COR-L47 (cell line): ENCODE measurements at places on chromosomes 1 and 21.

DNA sequence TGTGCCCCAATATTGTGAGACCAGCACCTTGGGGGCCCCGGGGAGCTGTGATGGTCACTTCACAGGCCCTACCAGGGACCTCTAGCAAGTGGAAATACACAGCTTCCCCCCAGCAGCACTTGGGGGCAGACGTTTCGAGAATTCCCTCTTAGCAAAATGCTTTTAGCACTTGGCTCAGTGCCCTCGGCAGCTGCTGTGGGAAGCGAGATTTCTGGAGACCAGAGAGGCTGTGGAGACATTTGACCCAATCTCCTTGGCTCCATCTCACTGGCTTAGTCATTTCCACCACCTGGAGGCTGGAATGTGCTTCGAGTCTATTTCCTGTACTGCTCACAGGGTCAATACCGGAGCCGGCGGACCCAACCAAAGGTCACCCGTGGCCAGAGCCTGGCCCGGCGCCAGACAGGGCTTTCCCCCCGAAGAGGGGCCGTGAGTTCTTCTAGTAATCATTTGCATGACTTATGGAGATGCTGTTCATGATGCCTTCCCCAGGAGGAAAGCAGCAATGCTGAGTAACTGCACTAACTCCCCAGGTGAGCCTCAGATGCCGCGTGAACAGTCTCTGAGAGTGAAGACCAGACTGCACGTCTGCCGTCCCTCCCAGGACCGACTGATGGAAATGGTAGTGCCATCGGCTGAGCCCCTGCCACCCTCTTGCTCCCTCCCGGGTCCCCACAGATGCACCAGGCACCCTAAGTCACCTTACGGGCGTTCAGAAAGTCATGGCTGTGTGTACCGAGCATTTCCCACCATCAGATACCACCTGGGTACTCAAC is 4.4 kb upstream of the C2CD2 start:
- DNase-seq: no peak

DNA sequence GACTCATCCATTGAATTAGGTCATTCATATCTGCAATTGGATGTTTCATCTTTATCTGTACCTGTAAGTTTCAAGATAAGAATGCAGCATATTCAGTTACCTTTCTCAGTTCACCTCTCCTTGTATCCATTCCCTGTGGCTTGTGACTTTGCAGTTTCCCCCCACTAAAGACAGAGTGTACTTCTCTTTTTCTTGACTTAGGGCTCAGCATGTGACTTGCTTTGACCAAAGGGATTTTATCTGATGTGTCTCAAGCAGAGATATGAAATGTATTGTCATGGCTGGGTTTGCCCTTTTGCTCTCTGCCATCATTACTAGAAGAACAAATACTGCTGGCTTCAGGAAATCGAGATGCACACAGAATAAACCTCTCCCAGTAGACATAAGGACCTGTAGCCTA is 754.8 kb downstream of the ADGRL2 start:
- no peak for DNase-seq

GRCh38 chr1:206439205-206439604 is 31.1 kb upstream of the IKBKE start:
- no peak for DNase-seq

GRCh38 chr1:154856544-154856943 is 13.5 kb downstream of the KCNN3 start:
- no peak for DNase-seq

GRCh38 chr1:247322849-247323586 is 8.6 kb downstream of the ZNF496 start:
- no peak for DNase-seq
